Ecto neural progenitor cell (in vitro differentiated cells): ENCODE measurements at places on chromosomes 1 and 21.

DNA sequence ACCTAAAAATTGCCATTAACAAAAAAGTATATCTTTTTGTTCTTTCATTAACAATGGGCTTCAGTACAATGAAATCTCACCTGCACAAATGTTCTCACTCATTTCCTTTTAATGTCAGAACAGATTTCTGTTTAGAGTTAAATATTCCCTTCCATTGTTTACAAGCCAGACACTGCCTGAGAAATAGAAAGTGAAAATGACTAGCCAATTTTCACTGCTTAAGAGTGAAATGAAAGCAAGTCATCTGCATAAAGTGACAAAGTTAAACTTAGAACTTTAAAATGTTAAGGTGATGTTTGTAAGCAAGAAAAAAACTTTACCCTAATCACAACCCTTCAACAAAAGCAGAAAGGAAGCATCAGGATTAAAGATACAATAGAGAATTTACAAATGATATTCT, 27.5 kb downstream of the COA6 start:
- DNase-seq, result no peak

DNA sequence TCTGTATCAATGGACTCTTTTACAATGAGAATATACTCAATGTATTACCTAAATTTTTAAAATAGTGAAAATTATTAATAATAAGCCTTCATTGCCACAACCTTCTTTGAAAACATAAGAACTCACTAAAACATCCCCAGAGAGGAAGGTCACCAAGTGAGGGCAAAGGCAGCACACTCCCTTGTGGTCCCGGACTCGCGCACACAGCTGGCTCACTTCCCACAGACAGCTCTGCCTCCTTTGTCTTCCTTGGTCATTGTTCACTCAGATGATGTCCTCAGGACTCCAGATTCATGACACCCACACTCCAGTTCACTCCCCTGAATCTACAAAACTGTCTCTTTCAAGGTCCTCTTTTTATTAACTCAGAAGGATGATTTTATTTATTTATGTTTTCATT, 19.2 kb upstream of the UBR4 start:
- DNase-seq, result no peak

- no peak for DNase-seq
These were observed 23.7 kb downstream of the SRRM1 start for GRCh38 chr1:24666794-24667193.

- DNase-seq, result no peak
These were observed 30.1 kb upstream of the IL10 start for GRCh38 chr1:206802401-206802800.

DNA sequence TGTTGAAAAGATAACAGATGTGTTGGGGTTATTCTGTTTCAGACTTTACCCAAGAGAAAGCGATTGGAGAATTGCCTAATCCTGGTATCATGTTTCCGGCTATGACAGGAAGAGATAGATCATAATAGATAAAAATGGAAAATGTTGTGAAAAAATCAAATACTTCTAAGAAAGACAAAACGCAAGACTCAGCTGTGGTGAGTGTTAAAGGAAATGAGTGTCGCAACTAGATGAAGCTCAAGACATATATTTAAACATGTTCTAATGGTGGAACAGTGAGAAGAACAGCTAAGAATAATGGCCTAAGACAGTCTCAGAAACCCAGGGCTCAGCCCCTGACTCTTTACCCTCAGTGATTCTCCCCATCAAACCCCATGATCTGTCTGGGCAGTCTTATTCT, 426.7 kb upstream of the RUNX1 start:
- no peak for DNase-seq

DNA sequence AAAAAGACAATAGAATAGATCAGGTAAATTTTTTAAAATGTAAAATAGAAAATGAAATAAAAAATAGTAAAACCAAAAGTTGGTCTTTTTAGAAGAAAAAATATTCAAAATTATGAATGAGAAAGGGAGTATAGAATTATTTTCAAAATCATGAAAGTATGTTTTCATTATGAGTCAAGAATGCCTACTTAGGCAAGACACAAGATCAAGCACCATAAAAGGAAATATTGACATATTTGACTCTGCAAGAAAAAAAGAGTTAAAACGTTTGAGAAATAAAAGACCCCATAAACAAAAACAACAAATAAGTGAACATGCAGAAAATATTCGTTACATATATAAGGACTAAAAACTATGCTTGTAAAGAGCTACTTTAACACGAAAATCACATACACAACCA, 4.8 kb upstream of the COX20 start:
- DNase-seq, result no peak

DNA sequence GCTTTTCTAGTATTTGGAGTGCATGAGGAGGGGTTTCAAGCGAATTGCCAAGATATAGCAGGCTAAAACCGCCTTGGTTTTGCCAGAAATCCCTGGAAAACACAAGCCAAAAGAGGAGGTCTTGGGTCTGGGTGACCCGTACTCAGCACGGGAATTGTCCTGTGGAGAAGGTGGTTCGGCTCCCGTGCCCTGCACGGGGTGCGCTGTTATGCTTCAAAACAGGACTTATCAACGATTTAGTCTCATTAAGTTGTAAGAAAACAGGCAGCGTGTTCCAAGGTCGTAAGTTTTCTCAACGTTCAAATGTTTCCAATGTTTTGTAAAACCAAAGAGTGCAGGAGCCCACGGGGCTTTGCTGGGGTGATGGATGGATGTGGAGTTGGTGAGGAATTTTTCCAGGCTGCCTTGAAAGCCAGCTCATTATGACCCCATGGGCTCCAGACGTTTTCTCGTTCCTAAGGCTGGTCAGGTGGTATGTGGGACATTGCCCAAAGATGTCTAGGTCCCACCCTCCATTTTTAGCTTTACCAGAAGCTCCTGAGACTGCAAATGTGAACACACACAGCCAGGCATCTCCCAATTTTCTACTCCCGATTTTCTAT, 75.4 kb upstream of the CLDN14 start:
- peak; percentile 15 for DNase-seq

DNA sequence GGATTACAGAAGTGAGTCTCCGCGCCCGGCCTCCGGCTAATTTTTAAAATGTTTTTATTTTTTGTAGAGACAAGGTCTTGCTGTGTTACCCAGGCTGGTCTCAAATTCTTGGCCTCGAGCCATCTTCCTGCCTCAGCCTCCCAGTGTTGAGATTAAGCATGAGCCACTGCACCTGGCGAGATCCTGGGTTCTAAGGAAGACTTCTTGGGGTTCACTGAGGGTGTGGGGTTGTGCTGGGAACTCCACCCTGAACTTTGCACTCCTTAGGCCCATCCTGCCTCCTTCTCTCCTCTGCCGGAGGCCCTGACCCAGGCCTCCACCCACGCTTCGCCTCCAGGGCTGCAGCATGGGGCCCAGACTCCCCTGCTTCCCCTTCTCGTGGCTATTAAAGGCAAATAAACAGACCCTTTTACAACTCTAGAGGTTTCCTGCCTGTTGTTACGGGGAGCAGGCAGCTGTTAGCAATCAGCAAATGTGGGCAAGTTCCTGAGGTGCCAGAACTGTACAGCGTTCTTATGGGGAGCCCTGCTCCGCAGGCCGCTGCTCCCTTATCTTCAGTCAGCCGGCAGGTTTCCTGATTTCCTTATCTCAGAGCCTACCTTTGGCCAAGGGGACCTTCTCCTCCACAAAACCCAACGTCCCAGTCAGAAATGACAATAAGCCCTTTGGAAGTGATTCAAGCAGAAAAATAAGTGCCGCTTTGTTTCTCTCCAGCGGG, 41.0 kb upstream of the LIN9 start:
- no peak for DNase-seq

DNA sequence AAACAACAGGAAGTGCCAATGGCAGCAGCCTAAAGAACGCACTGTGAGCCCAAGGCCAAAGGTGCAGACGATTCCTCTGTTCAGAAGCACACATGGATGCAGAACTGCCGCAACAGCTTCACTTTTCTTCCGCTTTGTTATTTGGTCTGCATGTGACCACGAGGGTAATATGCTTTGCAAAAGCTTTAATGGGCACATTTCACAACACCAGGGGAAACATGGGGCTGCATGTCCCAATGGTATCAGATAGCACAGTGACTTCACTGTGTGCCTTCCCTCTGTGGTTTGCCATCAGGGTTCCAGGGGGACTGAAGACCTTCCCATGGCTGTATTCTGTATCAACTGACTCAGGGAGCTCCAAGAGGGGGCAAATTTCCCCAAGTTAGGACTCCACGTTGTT, 28.3 kb downstream of the THAP3 start:
- no peak for DNase-seq

DNA sequence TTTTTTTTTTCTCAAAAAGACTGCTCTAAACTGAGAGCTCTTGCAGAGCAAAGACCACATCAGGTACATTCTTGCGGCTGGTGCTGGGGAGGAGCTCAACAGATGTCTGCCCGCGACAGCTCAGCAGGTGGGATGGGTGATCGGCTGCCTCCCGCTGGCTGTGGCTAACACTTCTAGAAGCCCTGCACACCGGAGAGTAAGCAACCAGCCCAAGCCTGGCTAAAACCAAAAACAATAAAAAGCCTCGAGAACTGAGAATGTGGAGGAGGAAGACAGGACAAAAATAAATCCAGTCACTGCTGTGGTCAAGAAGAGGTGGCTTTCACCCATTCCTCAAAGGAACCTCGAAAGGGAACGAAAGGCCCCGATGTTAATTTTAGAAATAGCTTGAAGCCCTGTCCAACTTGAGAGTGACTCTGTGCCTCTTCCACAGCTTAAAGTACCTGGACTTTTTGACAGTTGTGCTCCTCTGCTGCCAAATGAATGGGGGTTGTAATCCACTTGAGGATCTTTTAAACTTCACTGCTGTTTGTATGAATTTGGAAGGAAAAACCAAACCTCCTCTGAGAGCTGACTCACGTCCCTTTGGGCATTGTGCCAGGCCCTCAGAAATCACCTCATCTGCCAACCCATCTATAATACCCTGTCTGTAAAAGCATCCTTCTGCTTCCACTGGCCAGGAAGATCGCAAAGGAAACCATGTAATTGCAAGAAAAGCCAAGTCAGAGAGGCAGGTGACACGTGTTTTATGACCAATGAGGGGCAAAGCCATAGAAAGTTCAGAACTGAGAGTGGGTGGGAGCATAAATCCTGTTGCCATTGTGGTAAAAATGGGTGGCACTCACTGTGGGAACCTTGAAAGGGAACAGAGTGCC, 78.6 kb downstream of the KCNN3 start:
- DNase-seq, result no peak

DNA sequence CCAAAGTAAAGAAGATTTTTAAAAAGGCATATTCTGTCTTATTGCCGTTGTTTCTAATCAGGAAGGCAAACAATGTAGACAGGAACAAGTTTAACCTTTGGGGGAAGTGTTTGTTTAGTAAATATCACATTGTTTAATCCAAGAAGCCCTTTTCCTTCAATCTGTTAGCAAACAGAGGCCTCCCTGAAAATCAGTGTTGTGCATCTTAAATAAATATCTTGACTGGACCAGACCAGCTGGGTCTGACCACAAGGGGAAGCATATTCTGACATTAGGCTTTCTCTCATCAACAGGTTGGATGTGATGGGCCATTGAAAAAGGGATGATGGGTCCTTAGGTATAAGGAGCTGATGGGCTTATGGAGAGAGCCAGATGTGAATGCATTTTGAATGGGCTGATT, 81.8 kb upstream of the SGIP1 start:
- DNase-seq, result no peak

DNA sequence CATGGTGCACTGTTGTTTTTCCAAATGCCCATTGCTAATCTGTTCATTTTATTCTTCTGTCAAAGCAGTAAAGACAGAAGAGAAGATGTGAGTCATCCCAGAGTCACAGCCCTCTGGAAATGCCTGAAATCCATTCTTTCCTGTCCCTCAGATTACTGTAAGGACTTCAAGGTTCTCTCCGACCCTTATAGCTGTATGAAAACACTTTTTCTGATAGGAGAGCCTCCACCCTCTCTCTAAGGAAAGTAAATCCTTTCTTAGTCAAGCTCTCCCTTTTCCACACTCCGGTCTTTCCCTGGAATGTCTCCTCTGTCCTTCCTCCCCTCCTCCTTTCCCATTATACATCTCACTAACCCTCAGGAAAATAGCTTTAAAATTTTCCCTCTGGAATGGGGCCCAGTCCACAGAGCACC, 3.5 kb upstream of the PRDX6 start:
- no peak for DNase-seq

GRCh38 chr1:61620536-61620935, 104.4 kb downstream of the TM2D1 start:
- DNase-seq, result no peak
